Esophagus mucosa (tissue), 1 donor: ENCODE measurements at places on chromosomes 2 and 18.

GRCh38 chr18:23662309-23663263 is at the start of gene ANKRD29:
Gene ANKRD29, minus strand, starts transcription at chr18:23662911. Its CDS starts 181 bp downstream, at chr18:23662730.
- peak; percentile 73 for ATAC-seq

GRCh38 chr2:8646731-8647461 is 35.0 kb upstream of the ID2 start:
- no peak for ATAC-seq

- peak; percentile 75 for ATAC-seq
Measured at GRCh38 chr18:22703883-22704585, 229.1 kb upstream of the RBBP8 start.

DNA sequence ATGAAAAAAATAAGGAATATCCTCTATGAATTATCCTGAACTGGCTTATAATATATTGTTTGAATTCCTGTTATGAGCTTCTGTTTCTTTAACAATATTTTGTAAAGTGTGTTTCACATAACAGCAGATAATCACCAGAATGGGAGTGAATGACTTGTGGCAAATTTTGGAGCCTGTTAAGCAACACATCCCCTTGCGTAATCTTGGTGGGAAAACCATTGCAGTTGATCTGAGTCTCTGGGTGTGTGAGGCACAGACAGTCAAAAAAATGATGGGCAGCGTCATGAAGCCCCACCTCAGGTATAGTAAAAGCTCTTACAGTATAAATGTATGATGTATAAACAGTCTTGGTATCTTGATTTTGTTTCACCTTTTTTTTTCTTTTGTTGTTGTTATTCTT is 5.9 kb downstream of the GEN1 start:
- ATAC-seq, result no peak

- ATAC-seq, result peak; percentile 34
Measured at GRCh38 chr2:230713331-230714135, 891 bp downstream of the CAB39 start.

DNA sequence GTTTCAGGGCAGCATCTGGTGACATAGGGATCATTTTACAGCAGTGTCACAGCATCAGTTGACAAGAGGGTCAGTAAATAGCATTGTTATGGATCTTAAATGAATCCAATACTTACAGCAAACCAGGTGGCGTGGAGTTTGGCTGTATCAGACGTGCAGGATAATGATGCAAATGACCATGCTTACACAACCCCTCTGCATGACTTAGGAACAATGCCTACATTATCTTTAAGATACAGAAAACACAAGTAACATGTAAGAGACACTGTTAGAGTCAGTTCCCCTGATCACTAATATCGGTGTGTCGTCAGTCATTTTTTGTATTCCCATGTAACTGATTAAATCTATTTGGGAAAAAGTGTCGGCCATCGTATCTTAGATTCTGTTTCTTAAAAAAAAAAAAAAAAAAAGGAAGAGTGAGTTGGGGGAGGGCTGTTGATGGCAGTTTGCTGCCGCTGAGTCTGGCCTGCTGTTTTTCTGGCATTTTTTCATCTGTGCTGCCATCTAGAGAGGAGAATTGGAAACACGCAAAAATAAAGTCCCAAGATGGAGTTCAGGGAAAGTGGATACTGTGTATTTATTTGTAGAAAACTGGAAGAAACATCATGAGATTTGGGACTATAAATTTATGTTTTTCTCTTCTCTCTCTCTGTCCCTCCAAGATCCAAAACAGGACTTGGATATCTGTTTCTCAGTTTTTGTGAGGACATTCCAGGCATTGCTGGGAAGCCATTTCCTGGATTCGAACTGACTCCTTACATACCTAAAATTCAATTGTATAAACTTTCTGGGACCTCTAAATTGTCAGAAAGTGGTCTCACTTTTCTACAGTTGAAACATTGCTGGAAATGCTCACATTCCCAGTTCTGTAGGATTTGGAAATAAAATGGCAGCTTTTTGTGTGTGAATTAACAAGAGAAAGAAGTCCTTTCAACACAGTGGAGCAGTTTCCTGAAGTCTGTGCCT is 60.3 kb upstream of the AGPS start:
- peak; percentile 81 for ATAC-seq

GRCh38 chr2:25699216-25699615 is 25.8 kb upstream of the DTNB start:
- no peak for ATAC-seq

GRCh38 chr18:48072428-48073204 is 142.2 kb upstream of the SMAD2 start:
- ATAC-seq, result no peak

- no peak for ATAC-seq
Measured at GRCh38 chr2:227503433-227504406, 31.8 kb downstream of the AGFG1 start.

DNA sequence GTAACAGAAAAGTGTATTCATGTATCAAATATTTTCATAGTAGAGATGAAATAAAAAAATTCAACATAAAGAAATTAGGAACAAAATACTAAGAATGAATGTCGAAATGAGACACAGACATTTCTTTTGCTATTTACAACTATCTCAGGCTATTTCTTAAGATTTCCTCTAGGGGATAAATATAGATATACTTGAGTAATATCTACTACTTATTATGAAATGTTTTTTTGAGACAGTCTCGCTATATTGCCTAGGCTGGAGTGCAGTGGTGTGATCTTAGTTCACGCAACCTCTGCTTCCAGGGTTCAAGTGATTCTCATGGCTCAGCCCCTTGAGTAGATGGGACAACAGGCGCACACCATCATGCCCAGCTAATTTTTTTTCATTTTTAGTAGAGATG is 326.1 kb downstream of the RNF144A start:
- no peak for ATAC-seq

GRCh38 chr2:54555318-54555837 is 99.3 kb downstream of the SPTBN1 start:
- no peak for ATAC-seq

DNA sequence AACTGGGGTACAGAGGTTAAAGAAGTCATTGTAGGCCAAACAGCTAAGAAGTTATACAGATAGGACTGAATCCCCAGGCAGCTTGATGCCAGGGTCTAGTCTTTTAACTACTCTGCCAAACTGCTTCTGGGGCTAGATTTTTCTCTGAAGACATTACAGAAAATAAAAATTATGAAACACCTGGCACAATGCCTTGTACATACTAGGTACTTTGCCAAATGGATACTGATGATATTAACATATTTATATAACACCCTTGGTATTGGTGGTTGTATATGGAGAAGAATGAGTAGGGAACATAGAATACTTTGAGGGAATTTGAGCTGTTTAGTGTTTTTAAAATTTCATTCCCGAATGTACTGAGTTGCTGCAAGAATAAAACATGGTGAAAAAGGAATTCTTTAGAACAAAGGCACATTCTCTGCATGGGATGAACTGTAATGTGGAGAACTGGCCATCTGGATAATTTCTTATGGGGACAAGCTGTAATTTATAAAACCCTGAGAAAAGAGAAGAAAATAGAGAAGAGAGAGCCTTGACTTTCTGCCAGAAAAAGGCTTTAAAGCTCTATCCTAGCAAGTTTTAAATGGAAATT is 210.9 kb upstream of the TMEM200C start:
- no peak for ATAC-seq

DNA sequence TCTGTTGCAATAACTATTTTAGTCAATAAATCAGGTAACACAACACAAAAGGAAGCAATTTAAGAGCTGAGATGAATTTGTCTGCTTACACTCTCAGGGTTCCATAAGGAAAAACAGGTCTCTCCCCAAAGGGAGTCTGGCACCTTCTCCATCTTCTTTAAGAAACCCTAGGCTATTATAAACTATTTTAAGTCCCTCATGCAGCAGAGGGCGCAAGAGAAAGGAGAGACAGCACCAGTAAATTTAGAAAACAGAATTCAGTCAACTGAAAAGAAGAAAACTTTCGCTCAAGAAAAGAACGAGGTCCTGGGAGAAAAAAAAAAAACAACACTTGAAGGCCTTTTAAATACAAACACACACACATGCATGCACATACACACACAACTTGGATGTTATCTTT is 19.1 kb downstream of the SULT1C4 start:
- no peak for ATAC-seq

DNA sequence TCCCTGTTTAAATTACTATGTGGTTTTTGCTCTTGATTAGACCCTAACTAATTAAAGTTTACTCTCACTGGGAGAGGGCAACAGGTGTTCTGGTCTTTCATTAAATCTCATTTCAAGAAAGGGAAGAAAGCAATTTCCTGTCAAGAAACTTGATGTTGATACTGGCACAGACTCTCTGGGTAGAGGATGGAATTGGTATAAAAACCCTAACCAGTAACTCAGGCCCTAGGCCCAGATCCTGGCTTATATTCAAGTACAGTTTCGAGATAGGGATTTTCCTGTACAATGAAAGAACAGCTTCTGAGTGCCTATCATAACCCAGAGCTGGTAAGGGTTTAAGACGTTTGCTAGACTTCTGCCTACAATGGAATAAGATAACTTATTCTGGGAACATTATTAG is 61.6 kb upstream of the ACYP2 start:
- no peak for ATAC-seq

- ATAC-seq, result no peak
Measured at GRCh38 chr2:69208023-69208595, 178.9 kb downstream of the GFPT1 start.

- peak; percentile 68 for ATAC-seq
Measured at GRCh38 chr18:76131738-76132137, 363.3 kb downstream of the ZNF516 start.

- ATAC-seq, result no peak
Measured at GRCh38 chr2:98241592-98241991, 104.7 kb upstream of the CNGA3 start.

DNA sequence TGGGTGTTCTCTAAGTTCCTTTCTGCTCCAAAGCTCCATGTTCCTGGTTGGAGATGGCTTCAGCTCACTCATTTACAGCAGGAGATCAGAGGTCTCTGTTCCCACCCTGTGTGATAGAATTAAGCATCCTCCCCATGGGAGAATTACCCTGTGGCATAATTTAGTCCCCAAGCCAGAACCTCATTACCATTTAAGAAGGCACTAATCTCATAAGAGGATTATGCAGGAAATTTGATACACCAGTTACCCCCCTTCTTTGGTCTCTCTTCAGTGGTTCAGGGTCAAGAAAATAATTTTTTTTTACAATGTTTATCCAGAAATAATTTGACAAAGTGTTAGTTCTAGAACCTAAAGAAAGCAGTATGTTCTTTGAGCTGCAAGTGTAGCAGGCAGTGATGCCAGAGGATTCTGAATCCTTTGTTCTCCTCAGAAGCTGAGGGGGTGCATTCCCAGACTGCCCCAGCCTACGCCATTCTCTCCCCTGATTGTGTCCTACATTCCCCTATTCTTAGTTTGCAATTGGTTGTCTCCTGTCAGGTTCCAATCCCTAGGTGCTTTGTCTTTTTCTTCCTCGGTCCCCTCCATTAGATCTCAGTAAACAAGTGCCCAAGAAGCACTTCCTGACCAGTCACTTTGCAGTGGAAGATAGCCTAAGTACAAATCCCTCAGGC is 163.6 kb downstream of the PRKCE start:
- no peak for ATAC-seq

GRCh38 chr2:177403838-177404237 is 11.3 kb downstream of the AGPS start:
- no peak for ATAC-seq

DNA sequence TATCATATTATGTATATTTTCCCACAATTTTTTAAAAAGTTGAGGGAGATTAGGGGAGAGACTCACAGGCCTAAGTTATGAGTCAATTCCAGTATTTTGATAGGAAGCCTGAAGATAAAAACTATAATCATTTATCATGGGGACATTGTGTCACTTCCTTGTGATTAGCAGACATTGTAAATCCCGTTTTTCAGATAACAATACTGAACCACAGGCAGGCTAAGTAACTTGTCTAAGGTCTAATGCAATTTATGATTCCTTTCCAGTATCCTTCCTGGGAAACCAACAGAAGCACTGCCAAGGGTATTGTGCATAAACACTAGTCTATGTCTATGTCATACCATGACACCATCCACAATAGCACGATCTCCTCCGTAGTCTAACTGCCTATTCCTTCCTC is 235.2 kb upstream of the PIK3C3 start:
- no peak for ATAC-seq

DNA sequence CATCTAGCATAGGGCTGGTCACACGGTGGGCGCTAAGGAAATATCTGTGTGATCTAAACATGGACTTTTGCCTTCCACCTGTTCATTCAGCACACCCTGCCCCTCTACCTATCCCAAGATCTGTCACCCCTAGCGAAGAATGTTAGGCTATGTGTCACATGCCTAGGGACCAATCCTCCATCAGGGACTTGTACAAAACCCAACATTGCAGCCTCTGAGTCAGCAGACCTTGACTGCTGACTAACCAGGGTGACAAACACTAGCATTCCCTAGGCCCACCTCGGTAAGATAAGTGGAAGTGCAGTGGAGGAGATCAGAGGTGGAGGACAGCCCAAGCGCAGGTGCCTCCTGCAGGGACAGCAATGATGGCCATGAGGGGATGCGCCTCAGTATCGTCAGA is 99.2 kb downstream of the SOX11 start:
- no peak for ATAC-seq

DNA sequence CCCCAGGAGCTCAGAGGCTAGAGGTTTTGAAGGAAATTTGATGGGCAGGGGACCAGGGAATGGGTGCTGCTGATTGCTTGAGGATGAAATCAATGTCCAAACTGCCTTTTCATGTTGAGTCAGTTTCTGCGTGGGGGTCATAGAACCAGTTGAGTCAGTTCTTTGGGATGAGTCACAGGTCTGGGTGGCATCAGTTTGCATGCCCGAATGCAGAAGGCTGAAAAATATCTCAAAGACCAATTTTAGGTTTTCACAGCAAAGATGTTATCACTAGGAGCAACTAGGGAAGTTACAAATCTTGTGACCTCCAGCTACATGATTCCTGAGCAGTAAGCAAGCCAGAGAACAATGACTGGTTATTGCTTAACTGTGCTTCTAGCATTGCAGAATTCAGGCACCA is 1135.1 kb upstream of the CRIM1 start:
- peak; percentile 69 for ATAC-seq

- peak; percentile 40 for ATAC-seq
Measured at GRCh38 chr2:156430980-156431358, 5.2 kb upstream of the GPD2 start.

DNA sequence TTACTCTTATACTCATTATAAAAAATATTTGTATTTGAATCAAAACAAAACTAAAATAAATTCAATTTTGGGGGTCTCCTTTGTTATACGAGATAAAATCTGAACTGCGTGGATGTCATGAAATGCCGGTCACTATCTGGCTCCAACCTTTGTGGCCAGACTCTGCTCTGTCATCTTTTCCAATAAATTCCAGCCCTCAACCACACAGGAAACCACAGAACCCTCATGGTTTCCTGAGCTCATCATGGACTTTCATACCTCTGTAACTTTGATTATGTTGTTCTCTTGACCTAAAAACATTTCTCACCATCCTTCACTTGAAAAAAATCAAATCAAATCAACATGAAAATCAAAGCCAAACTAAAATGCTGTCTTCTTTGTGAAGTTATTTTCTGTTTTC is 724.7 kb downstream of the METTL4 start:
- ATAC-seq, result no peak

GRCh38 chr2:197198890-197199289 is 111.7 kb downstream of the ANKRD44 start:
- ATAC-seq, result peak; percentile 81

GRCh38 chr2:150586858-150587257 is 99.4 kb upstream of the RND3 start:
- peak; percentile 63 for ATAC-seq
